ENCODE measurements at places on chromosomes 13 and 19.

DNA sequence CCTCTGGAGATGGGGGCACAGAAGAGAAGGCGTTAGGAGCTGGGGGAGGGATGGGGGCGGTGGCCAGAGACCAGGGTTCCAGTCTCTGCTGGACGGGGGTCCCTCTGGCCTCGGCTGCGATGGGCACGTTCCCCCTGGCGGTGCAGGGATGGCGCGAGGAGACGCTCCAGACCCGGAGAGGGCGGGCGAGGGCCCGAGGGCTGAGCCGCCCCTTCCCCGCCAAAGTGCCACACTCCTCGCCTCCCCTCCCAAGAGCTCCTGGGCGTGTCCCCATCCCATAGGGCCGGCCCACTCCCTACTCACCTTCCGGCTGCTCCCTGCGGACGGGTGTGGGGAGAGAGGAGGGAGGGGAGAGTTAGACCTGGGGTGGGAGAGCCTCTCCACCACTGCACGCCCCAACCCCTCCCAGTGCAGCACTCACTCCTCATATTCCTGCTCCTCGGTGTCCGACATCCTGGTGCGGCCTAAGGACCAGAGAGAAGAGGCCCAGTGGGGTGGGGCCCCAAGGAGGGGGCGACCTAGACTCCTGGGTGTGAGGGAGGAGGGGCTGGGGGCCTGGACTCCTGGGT is 2.2 kb downstream of the TNNT1 start:
- DNase-seq: no peak

- no peak for DNase-seq
Observed at GRCh38 chr13:113836768-113837559, 26.9 kb downstream of the GAS6 start.

- no peak for DNase-seq
Observed at GRCh38 chr13:96935901-96936300, 58.4 kb downstream of the OXGR1 start.

DNA sequence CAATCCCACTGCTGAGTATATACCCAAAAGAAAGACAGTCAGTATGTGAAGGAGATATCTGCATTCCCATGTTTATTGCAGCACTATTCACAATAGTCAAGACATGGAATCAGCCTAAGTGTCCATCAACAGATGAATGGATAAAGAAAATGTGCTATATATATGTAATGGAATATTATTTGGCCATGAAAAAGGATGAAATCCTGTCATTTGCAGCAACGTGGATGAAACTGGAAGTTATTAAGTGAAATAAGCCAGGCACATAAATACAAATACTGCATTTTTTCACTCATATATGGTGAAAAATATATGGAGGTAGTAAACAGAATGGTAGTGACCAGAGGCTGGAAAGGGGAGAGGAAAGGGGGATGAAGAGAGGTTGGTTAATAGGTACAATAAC is 188.9 kb upstream of the SERP2 start:
- DNase-seq: no peak

- no peak for DNase-seq
Observed at GRCh38 chr13:30593001-30593400, 24.7 kb upstream of the USPL1 start.

- DNase-seq: no peak
Observed at GRCh38 chr13:78060966-78061365, 142.3 kb upstream of the EDNRB start.
